ENCODE measurements at places on chromosomes 3 and 15.

GRCh38 chr15:79352206-79352605 is 41.3 kb downstream of the TMED3 start:
- no peak for DNase-seq

DNA sequence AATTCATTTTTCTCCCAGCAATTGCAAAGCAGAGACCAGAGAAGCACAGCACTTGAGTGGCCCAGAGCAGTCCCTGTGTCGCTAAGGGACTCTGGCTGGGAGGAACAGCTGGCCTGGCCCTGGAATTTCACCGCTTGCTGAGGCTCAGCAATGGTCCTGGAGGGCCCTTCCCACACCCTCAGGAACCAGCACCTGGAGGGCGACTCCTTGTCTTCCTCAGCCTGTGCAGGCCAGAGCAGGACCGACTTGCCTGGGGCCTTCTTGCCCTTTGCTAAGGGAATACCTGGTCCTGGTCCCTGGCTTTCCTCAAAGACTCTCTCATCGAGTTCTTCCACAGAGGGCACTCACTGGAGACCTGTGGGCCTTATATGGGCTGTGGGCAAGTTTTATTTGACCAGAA is 294.6 kb downstream of the RPLP1 start:
- no peak for DNase-seq

- DNase-seq, result no peak
These were observed 31.7 kb upstream of the NPHP3 start for GRCh38 chr3:132753946-132754345.

GRCh38 chr15:65396283-65396964 is 18.6 kb upstream of the IGDCC3 start:
- DNase-seq, result no peak

- peak; percentile 22 for DNase-seq
These were observed 24.5 kb upstream of the GMNC start for GRCh38 chr3:190886945-190887344.

- no peak for DNase-seq
These were observed 12.1 kb upstream of the THSD4 start for GRCh38 chr15:71103102-71103676.

DNA sequence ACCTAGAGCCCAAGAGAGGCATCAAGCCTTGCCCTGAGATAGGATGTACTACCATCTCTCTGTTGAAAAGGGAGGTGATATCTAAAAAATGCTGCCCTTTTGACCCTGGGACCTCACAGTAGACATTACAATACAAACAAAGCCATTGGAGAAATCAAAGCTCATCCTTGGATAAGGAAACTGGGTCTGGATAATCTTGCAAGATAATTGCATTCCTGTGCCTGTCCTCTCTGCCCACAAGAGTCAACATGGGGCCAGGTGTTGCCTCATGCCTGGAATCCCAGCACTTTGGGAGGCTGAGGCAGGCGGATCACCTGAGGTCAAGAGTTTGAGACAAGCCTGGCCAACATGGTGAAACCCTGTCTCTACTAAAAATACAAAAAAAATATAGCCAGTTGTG is 57.3 kb upstream of the DLG1 start:
- no peak for DNase-seq

DNA sequence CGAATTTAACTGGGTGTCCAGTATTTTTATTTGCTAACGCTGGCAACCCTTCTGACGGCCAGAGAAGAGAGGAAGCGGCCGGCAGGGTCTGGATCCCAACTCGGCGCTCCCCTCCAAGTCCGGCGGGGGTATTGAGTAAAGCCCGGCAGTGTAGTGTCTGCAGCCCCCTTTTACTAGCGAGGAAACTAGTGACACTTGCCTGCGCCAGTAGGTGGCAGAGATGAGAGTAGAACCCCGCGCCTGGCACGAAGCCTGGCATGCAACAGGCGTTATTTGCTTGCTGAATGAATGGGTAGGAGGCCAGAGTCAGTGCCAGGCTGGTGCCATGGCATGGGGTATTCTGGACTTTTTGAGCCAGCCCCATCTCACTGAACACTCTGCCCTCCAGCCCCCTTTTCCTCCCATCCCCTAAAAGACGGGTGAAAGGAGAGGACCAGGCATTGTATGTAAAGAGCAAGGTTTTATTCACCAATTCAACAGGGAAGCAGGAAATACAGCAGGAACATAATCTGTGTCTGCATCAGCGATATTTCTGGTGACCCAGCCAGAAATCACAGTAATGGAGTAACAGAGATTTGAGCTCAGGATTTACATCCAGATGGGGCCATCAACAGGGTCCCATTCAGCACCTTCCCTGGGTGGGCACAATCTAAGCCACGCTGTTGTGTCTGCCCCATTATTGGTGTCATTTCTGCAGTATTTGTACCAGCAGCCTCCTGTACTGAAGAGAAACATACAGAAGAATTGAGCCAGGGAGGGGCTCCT is 788 bp upstream of the WDR73 start:
- DNase-seq, result peak; percentile 90

- no peak for DNase-seq
These were observed 20.1 kb downstream of the OSBPL10 start for GRCh38 chr3:31960793-31961431.

DNA sequence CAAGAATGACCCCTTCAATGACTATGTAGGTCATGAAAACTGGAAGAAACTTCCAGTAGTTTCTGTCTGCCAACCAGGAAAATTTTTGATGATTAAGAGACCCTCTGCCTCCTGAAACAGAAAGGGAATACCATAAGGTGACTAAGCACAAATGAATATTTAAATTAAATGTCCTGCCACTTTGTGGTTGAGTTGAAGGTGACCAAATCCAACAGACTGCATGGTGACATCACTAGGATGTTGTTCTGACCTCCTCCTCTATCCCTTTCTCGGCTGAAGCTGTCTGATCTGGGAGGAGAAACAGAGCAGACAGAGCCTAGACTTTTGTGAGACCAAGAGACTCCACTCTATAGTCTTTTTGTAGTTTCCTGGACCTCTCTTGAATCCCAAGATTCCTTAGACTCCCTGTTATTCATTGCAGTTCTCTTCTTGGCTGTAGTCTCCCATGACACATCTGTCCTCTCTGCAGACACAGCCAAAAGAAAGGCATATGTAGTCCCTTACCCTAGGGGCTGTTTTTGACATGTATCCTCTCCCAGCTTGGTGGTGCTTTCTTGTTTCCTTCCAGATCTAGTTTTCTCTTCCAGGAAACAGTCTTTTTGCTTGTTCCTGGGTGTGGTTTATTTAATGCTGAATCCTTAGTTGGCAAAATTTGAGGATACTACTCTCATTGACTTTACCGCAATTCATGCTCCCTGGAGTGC is 55.2 kb upstream of the UBE3A start:
- no peak for DNase-seq

GRCh38 chr3:165797551-165797950 is 39.7 kb downstream of the BCHE start:
- no peak for DNase-seq

DNA sequence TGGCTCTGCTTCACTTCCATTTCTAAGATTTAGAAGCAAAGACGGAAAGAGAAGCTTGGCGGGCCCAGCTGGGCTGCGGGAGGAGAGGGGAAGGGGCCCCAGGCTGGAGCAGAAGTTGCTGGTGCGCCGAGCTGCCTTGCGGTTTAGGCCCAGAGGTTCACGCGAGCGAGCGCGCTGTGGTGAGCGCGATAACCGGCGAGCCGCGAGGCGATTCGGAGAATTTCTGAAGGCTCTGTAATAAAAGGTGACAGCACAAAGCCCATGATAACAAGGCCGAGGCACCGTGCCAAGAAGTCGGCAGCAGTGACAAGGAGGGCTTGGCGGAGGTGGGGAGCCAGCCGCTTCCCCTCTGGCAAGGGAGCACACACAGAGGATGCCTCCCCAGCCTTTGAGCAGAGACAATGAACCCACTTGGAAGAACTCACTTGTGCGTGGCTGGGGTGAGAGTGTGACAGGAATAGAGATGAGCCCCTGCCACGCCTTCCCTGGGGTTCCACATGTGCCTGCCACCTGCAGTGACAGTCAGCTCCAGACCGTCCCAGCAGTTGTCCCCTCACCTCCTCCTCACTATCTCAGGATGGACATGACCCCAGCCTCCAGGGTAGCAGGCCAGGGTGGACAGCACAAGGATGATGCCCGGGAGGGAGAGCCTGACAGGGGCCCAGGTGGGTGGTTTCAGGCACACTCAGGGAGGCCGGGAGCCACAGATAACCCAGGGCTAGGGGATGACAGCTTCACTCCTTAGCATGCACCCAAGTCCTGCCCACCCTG is 315.2 kb downstream of the UACA start:
- DNase-seq, result no peak

DNA sequence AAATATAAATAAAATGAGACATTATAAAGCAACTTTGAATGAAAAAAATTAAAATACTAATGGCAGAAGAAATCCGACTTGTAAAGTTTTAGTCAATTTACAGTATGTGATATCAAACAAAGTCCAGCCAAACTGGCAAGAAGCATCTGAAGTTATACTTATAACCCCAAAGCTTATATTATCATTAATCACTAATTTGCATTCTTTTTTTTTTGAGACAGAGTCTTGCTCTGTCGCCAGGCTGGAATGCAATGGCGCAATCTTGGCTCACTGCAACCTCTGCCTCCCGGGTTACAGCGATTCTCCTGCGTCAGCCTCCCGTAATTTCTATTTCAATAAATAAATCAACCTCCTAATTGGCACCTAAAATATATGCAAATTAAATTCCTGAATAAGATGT is 80.1 kb downstream of the AQR start:
- DNase-seq, result no peak

GRCh38 chr15:79091204-79091867 is 756 bp upstream of the RASGRF1 start:
- DNase-seq, result peak; percentile 69

DNA sequence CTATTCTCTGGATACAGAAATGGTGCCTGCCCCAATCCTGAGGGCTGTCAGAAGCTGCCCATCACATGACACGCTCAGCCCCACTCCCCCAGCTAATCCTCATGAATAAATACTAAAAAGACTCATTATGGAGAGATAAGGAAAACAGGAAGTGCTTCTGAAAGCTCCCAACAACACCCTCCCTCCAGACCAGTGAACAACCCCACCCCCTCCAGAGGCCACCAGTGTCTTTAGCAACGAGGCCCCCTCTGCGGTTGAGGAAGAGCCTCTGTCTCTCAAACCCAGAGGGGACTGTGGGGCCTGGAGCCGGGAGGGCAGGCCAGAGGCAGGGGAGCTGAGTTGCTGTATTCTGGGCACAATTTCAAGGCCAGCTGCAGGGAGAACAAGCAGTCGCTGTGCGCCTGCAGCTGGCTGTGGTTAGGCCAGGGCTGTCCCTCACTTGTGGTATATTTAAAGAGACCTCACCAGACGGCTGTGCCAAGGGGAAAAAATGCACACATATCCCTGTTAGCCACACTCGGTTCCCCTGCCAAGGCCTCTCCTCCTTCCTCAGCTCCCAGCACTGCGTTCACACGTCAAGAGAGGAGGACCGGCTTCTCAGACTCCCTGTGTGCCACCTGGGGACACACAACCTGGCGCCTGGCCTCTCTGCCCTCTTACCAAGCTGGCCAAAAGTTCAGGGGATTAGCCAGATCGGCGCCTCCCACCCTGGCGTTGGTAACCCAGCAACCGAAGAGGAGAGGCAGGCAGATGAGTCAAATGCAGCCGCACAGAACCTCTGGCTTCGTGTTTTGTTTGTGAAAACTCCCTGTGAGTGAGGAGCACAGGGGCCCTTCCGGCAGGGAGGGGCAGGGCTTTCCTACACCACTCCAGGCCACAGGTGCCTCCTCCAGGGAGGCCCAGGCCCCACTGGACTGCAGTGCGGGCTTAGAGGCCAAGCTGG is 101.2 kb upstream of the ETV5 start:
- peak; percentile 97 for DNase-seq

DNA sequence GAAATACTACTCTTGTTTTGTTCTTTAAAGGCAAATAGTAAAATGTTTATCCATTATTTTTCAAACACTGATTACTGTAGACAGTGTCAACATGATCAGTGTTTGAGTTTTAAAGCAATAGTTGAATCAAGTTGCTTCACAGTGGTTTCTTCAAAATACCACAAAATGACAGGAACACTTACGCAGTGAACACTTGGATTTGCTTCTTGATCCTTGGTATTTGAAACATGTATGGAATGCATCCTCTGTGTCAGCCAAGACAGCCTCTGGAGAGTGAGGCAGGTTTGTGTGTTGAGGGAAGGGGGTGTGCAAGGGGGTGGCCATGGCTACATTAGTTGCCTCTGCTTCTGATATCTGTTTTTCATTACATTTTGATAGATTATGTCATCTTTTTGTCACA is 413.0 kb downstream of the RBMS3 start:
- no peak for DNase-seq

DNA sequence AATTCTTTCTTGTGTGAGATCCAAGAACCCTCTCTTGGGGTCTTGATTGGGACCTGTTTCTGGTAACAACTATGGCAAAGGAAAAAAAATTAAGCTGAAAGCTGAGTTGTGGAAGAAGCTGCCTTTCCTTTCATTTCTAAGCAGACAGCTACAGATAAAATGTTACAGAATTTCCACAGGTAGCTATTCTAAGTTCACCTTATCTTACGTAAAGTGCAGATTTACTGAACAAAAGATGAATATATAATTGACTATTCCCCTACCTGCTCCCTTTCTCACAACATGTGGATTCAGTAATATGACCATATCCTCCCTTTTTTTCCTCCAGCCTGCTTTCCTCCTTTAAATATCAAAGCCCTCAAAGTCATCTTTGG is 36.6 kb downstream of the CLEC3B start:
- DNase-seq, result no peak

DNA sequence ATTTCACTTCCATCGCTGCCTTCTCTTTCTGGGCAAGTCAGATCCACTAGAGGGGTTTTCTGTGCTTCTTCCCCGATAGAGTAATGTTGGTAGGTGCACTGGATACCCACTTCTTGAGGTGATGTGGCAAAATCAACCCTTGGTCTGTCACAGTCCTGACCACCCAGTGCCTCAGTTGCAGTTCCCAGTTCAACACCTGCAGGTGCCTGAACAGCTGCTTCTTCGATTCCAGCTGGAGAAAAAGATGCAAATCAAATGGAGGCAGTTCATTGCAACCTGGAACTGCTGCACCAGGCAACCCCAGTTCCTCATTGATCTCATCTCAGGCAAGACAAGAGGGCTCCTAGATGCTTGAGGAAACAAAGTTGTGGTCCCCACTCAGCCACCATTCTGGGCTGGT is 186.6 kb downstream of the UBE2E2 start:
- DNase-seq, result no peak

DNA sequence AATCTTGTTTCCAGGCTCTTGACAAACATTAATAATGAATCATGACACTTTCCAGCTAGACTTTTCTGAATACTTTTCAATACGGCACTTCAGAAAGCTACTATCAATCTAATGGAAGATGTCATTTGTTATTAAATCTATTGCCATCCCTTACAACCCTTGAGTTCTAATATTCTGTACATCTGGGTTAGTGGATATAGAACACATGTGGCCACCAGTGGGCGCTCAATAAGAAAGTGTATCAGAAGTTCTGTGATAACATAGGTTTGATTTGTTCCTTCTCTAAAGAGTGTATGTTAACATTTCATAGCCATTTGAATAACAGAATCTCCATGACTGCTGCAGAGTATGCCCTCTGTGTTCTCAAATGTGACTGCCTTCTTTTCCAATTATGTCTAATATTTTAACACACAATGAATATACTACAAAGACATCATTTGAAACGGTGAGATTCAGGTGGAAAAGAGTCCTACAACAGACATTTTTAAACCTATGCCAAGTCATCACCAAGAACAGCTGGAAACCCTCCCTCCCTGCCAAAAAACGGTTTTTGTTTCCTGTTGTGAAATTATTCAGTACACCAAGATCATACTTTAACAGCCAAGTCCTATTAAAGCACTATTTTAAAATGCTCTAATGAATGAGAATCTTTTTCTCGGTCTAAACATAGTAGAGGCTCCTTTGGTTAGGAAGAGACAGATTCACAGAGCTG is 22.2 kb downstream of the ALDH1A2 start:
- DNase-seq, result peak; percentile 5

GRCh38 chr15:44654858-44655257 is 8.6 kb downstream of the SPG11 start:
- DNase-seq, result no peak

GRCh38 chr15:86555939-86556338 is 476.3 kb downstream of the AGBL1 start:
- no peak for DNase-seq

Measured in putamen (tissue), 1 donor.